ENCODE measurements at places on chromosomes 1 and 21.

DNA sequence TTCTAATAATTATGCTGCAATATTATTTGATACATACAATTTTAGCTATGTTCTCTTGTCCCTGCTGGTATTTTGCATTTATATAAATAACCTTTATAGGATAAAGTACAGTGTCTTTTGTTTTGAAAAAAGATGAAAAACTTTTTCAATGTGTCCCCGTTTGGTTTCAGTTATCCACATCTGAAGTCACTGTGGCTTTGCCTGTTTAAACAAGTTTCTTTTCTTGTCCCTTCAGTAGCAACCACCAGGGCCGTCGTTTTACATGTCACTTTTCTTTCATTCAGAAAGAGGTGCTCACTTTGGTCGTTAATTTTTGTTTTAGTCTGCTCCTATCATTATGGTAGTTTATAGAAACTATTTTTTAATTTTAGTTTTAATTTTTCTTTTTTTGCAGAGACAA lies 41.4 kb downstream of the RABGAP1L start:
- H3K4me3 ChIP-seq = no peak overlapping the region
- DNase-seq = no peak
- peaks cover 29% of the 10 kb centered on the region for H3K4me1 ChIP-seq
- H3K27me3 ChIP-seq = no peaks in the 10 kb centered on the region
- H3K36me3 ChIP-seq = peaks cover 46% of the 10 kb centered on the region

DNA sequence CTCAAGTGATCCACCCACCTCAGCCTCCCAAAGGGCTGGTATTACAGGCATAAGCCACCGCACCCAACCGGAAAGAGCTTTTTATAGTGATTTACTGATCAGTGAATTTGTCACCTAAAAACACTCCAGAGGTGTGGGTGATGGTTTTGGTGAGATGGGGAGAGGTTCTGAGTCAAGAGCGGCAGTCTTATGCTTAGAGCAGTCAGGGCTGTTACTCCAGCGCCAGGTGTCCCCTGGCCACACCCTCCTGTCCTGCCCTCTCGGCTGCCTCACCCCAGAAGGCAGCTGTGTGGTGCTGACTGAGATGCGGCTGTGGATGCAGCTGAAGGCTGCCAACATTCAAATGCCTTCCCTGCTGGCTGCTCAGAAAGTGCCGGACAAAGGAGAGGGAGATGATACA lies 94.5 kb upstream of the LPGAT1 start:
- H3K27me3 ChIP-seq = peaks cover 5% of the 10 kb centered on the region
- H3K27ac ChIP-seq = no peak overlapping the region
- no peak overlapping the region for H3K4me3 ChIP-seq
- no peak for DNase-seq
- peaks cover 3% of the 10 kb centered on the region for H3K4me1 ChIP-seq

DNA sequence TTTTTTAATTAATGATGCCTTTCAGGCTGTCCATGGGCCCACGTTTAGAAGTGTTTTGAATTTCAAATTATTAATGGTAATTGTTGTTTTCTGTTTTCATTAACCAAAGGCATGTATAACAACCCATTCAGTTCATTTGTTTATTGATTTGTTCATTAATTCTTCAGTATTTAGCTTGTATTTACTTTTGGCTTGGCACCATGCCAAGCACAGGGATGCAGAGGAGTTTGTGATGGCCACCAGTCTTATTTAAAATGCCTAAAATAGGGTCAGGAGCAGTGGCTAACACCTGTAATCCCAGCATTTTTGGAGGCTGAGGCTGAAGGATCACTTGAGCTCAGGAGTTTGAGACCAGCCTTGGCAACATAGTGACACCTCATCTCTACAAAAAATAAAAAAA lies 75.3 kb downstream of the ROR1 start:
- no peaks in the 10 kb centered on the region for H3K4me1 ChIP-seq
- H3K36me3 ChIP-seq = no peaks in the 10 kb centered on the region
- H3K27me3 ChIP-seq = peaks cover 6% of the 10 kb centered on the region
- no peak overlapping the region for H3K4me3 ChIP-seq
- no peak for DNase-seq

GRCh38 chr1:152228831-152229230 lies 4.8 kb upstream of the HRNR start:
- H3K4me1 ChIP-seq = no peaks in the 10 kb centered on the region
- H3K27me3 ChIP-seq = peaks cover 26% of the 10 kb centered on the region
- no peak for DNase-seq
- no peak overlapping the region for H3K27ac ChIP-seq

GRCh38 chr21:29385934-29386520 lies 87.3 kb downstream of the BACH1 start:
- DNase-seq = no peak
- no peak overlapping the region for H3K4me3 ChIP-seq
- H3K27ac ChIP-seq = no peak overlapping the region
- no peaks in the 10 kb centered on the region for H3K4me1 ChIP-seq

DNA sequence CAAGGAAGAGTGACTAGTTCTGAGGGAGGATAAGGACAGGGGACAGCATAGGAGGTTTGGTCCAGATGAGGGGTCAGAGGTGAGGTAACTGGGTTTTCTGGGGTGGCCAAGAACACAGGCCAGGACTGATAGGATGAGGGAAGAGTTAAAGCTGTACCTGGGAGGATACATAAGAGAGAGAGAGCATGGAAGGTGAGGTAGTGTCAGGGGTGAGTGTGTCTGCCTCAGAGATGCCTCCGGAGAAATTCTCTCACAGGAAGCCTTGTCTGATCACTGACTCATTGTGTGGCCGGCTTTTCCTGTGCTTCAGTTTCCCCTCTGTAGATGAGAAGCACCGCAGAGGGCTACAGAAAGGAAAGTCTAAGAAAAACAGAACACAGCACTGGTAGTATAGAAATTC lies 40.2 kb downstream of the FASLG start:
- peaks cover 47% of the 10 kb centered on the region for H3K4me1 ChIP-seq
- DNase-seq = peak; percentile 82
- peaks cover 2% of the 10 kb centered on the region for H3K27me3 ChIP-seq
- peak overlapping the region; percentile 18 for H3K4me3 ChIP-seq
- H3K36me3 ChIP-seq = peaks cover 8% of the 10 kb centered on the region
